ENCODE measurements at places on chromosomes 5 and 9.

- DNase-seq = no peak
These were observed 8.6 kb downstream of the VLDLR start for GRCh38 chr9:2630158-2630557.

- DNase-seq = no peak
These were observed 246.6 kb upstream of the ANKRD55 start for GRCh38 chr5:56479696-56480077.

- DNase-seq = no peak
These were observed 116.0 kb upstream of the LMX1B start for GRCh38 chr9:126497660-126498275.

GRCh38 chr9:87067426-87067825 is 120.1 kb upstream of the GAS1 start:
- no peak for DNase-seq

GRCh38 chr5:89604342-89604741 is 721.4 kb upstream of the MEF2C start:
- no peak for DNase-seq

- DNase-seq = no peak
These were observed 1.0 kb upstream of the MEF2C start for GRCh38 chr5:88883836-88884607.

DNA sequence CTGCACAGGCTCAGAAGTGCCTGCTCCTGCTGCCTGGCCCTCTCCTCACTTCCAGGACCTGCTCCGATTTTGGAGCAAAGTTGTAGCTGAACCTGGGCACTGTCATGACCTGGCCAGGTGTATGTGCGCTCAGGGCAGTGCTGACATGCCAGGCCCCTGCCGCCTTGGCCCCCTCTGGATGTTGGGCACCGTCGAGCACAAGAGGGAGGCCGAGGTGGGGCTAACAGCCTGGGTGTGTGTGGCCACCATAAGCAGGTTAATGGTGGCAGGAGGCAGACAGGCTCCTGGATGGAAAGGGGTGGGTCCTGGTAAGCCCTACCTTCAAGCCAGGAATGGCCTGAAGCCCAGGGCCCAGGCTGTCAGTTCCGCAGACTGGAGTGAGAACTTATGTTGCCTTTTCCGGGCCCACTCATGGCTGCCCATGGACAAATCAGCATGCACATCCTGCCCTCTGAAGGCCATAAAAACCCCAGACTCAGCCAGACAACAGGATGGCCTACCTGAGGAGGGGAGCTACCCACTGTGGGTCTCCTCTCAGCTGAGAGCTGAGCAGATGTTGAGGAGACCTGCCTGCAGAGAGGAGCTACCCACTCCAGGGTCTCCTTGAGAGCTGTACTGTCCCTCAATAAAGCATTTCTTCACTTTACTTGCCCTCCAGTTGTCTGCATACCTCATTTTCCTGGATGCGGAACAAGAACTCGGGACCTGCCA is 66.2 kb downstream of the NACC2 start:
- no peak for DNase-seq

GRCh38 chr9:5846501-5846921 is 13.6 kb upstream of the ERMP1 start:
- no peak for DNase-seq
